ENCODE measurements at places on chromosomes 6 and 20.

- no peak for DNase-seq
Observed at GRCh38 chr20:31638816-31639215, 1.1 kb downstream of the COX4I2 start.

DNA sequence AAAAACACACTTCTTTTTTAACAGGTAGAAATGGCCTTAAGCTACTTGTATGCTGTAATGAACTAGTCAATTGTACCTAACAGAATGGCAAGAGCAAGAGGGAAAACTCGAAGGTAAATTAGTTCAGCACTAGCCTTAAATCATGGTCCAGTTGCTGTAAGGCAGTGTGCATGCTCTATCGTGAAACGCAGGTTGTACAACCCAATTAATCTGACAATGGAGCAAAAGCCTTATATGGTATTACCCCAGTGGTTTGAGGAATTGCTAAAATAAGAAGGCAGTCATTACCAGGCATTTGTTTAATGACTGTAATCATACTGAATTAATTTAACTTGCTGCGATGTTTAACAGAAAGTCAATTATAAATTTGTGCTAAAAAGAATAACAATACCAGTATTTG is 69.3 kb upstream of the SOX4 start:
- no peak for DNase-seq

DNA sequence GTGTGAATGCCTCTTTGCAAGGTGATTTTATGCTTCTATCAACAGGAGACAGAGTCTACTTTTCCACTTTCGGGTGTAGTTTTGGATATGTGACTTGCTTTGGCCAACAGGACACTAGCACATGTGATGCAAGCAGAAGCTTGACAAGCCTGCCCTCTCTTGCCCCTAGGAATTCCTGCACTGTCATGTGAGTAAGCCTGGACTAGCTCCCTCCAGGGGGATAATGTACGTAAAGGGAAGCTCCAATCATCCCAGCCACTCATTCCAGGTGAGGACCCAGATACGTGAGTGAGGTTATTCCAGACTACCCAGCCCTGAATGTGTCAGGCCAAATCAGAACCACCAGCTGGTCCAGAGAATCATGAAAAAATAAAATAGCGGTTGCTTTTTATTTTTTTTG is 33.3 kb downstream of the BEND3 start:
- DNase-seq = no peak

DNA sequence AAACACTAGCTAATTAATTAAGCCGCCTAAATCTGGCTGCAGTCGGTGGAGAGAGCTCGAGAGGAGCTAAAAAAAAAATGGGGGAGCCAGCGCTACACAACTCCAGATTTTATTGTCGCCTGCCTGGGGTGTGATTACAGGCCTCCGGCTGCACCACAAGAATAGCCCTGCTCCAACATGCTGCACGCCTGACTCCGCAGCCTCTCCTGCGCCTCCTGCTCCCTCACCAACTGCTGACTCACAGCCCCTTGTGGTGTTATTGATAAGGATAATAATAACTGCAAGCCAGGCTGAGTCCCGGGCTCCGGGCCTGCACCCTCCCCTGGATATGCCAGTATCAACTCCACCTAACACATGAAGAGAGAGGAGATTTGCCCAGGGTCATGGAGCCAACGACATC is 16.8 kb downstream of the SIRPA start:
- no peak for DNase-seq

- no peak for DNase-seq
Observed at GRCh38 chr20:4230651-4231050, 215.3 kb upstream of the RNF24 start.

- DNase-seq = no peak
Observed at GRCh38 chr20:31906001-31906400, 35.6 kb downstream of the TTLL9 start.

DNA sequence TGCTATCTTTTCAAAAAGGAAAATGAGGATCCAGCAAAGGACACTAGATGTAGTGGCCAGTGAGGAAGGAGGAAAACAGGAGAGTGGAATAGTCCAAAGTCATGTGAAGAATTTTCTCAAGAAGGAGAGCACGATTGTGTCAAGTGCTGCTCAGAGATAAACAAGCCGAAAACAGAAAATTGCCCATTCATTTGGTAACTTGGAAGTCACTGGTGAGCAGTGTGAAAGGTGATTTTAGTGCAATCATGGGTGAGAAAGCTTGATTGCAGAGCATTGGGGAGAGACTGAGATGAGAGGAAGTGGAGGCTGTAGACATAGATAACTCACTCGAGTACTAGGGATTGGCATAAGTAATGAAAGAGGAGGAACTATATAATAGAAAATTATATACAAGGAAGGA is 26.0 kb upstream of the PRDM1 start:
- DNase-seq = no peak

DNA sequence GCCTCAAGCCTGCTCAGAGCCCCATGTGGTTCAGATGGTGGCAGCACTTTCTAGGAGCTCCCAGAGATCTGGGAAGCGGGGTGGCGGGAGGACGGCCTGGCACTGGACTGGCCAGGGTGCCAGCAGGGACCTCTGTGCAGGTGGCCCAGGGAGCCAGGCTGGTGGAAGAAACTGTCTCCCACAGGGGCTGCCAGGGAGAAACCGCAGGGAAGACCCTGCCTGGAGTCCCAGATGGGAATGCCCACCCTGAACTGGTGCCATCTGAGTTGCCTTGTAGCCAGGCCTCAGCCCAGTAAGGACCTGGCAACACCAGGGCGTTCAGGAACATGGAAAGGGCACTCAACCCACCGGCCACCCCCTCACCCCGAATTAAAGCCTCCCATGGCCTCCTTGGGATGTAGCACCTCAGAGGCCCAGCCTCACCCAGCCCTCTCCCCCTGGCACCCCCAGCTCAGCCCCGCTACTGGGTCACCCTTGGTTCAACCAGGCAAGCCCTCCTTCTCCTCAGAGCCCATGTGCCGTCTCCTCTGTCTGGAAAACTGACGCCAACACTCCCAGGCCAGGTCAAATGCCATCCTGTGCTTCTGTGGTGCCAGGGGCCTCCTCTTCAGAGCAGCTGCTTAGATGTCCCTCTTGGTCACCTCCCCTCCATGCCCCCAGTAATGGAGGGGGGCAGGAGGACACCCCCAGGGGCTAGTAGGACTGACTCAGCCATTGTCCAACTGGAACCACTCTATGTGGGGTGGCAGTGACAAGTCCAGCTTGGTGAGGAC is 5.9 kb upstream of the C20orf144 start:
- DNase-seq = no peak

GRCh38 chr6:13709689-13710551 is 1.7 kb downstream of the RANBP9 start:
- peak; percentile 40 for DNase-seq

- DNase-seq = no peak
Observed at GRCh38 chr6:146498309-146498708, 45.3 kb upstream of the RAB32 start.

DNA sequence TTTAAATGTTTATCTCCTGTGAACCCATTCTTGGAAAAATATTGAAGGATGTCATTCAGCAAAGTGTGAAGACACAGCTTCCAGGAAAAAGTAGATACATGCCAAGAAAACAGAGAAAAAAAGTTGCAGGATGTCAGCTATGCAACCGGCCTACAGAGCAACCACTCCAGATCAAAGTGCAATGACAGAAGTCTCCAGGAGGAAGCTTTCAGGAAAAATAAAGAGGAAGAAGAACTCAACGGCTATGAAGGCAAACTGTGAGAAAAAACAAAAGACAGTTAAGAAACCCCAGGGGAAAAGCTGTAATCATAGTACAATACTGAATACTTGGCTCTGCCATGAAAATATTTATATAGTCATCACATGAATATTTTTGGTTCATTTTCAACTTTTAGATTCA is 30.6 kb downstream of the REPS1 start:
- DNase-seq = no peak

DNA sequence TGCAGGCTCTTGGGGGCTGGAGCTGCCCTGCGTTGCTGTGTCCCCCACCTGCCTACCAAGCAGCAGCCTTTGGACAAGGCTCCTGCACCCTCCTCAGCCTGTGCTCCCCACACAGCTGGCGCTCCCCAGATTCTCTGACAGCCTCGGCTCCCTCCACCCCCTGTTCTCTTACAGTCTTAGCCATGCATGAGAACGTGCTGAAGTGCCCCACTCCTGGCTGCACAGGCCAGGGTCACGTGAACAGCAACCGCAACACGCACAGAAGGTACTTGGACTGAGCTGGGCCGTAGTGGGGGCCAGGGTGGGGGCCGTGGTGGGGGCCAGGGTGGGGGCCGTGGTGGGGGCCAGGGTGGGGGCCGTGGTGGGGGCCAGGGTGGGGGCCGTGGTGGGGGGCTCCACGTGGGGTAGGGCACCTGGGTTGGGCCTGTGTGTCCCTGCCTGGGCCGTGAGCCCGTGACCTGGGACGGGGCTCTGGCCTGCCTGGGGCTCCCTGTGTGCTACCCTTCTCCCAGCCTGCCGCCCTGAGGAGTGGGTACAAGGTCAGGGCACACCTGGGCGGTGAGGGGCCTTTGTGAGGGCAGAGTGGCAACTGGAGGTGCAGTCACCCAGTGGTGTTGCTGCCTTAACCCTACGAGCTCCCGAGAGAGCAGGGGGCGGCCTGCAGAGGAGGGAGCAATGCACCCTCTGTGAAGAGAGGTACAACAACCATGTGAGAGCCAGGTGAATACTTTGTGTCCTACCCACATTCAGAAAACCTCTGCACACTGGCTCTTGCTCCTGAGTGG is 43.5 kb upstream of the PCMTD2 start:
- no peak for DNase-seq

DNA sequence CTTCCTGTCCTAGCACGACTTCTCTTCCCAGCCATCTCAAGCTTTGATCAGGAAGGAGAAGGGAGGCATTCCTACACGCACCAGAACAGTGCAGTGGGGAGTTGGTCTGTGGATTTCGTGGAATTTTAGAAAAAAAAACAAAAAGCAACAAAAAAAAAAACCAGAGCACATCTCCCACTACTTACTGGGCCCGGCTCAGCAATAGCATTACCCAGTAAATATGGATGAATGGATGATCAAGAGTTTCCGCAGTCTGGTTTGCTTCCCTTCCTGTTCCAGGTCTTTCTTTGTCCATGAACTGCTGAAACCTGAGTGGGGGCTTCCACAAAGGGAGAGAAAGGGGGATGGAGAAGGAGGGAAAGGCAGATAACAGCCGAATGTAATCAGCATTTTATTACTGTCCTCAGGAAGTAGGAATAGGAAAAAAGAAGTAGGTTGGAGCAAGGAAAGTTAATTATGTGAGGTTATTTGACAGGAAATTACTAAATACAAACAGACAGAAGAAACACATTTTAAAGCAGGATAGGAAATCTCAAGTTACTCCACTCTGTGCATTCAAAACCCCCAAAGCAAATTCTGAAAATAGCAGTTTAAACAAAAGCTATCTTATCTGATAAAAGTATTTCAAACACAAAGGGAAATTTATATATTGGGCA is 349.0 kb downstream of the PRL start:
- no peak for DNase-seq

DNA sequence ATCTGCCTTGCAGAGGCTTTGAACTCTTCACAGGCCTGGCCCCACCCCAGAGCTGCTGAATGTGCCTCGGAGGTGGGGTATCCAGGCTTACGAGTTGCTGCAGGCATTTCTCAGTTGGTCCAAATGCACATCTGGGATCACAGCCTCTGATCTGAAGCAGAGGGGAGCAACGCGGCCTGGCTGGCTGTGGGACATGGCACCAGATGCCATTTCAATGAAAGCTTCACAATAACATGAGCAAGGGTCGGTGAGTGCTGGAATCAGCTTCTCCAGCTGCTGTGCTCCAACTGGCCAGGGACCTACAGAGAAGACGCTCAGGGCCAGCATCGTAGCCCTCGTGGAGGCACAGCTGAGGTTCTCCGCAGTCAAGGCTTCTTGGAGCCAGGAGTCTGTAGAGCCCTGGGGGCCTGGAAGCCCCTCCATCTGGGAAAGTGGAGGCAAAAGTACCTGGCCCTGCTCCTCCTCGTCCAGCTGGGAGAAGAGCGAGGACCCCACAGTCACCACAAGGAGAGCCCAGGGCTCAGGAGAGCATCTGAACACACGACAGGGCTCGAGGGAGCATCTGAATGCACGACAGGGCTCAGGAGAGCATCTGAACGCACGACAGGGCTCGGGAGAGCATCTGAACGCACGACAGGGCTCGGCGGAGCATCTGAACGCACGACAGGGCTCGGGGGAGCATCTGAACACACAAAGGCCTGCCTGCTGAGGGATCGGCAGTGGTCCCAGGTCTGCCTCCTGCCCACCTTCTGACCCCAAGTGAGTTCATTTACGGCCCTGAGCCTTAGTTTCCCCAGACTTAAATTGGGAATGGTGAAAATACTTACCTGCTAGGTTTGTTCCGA is 165.2 kb downstream of the DLL1 start:
- no peak for DNase-seq

DNA sequence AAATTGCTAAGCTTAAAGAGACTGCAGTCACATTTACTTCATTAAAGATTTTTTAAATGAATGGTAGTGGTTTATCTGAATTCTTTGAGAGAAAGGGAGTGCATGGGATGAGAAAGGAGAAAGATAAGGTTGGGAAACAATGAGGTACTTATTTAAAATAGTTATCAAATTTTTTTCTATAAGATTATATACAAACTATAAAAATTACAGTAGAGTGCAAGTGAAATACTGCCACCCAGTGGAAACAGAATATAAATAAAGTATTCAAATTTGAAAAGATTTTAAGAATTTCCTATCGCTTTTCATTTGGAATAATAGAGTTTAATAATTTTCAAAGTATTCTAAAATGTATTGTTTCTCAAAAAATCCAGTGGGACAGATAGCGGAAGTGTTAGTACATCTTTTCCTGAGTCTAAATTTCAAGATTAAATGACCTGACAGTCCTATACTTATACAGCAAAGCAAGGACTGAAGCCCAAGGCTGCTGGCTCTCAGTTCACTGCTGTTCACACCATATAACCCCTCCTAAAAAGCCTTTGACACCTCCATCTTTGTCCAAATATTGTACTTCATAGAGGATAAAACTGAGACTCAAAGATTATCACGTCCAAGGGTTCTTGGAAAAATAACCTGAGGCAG is 31.1 kb downstream of the EPM2A start:
- no peak for DNase-seq

GRCh38 chr6:110217266-110217665 is 37.0 kb downstream of the CDC40 start:
- no peak for DNase-seq

GRCh38 chr20:58619077-58619863 is 31.8 kb upstream of the STX16 start:
- no peak for DNase-seq

DNA sequence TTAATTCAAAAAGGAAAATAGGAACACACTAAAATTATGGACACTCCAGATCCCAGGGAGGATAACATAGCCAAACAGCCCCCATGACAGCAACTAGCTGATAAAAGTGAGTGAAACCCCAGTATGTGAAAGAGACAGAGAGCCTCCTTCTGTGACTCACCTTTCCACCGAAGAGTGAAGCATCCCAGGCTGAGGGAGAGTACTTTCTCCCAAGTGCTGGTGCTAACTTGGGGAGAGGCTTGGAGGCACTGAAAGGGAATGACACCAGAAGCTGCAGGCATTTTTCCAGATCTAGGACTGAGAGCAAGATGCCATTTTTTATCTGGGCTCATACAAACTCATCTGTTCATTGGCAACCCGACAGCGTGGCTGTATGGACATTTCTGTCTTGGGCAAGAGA is 339.8 kb downstream of the HTR1B start:
- DNase-seq = no peak

GRCh38 chr20:19397666-19398065 is 185.2 kb downstream of the SLC24A3 start:
- DNase-seq = no peak

- DNase-seq = no peak
Observed at GRCh38 chr6:2534406-2535042, 216.2 kb downstream of the MYLK4 start.
